ENCODE measurements at places on chromosomes 7 and 10.

GRCh38 chr7:95544171-95544570 is 52.1 kb downstream of the PDK4 start:
- DNase-seq: no peak

GRCh38 chr7:106417273-106417902 is 132.6 kb upstream of the NAMPT start:
- no peak for DNase-seq

- DNase-seq: no peak
Observed at GRCh38 chr7:106693677-106694353, 32.9 kb upstream of the CCDC71L start.

DNA sequence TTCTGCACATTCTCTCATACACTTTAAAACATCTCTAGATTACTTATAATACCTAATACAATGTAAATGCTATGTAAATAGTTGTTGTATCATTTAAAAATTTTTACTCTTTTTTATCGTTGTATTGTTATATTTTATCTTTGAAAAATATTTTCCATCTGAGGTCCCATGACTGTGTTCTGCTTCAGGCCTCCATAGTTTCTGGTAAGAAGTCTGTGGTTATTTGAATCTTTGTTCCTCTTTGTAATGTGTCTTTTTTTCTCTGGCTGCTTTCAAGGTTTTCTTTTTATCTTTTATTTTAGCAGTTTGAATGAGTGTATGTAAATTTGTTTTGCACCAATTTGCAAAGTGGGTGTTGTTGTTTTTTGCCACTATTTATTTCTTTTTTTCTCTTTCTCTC is 263.1 kb downstream of the RPS24 start:
- DNase-seq: no peak

DNA sequence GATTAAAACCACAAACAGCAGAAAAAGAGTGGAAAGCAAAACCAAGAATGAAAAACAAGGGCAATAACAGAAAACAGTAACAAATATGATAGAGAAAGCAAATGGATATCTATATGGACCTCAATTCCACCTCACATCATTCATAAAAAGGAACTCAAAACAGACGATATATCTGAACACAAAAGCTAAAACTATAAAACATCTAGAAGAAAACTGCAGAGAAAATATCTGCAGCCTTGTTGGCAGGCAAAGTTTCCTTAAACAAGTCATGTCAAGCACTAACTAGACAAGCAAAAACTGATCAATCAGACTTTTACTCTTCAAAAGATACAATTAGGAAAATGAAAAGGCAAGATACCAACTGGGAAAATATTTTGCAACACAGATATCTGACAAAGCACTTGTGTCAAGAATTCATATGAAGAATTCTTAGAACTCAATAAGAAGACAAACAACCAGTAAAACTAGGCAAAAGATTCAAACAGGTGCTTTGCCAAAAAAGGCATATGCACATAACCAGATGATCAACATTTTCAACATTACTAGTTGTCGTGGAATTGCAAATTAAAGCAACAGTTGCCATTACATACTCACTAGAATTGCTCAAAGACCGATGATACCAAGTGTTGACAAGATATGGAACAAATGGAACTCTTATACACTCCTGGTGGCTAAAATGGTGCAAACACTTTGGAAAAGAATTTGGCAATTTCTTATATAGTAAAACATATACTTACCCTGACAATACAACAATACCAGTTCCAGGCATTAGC is 25.9 kb upstream of the ZMIZ1 start:
- DNase-seq: no peak

DNA sequence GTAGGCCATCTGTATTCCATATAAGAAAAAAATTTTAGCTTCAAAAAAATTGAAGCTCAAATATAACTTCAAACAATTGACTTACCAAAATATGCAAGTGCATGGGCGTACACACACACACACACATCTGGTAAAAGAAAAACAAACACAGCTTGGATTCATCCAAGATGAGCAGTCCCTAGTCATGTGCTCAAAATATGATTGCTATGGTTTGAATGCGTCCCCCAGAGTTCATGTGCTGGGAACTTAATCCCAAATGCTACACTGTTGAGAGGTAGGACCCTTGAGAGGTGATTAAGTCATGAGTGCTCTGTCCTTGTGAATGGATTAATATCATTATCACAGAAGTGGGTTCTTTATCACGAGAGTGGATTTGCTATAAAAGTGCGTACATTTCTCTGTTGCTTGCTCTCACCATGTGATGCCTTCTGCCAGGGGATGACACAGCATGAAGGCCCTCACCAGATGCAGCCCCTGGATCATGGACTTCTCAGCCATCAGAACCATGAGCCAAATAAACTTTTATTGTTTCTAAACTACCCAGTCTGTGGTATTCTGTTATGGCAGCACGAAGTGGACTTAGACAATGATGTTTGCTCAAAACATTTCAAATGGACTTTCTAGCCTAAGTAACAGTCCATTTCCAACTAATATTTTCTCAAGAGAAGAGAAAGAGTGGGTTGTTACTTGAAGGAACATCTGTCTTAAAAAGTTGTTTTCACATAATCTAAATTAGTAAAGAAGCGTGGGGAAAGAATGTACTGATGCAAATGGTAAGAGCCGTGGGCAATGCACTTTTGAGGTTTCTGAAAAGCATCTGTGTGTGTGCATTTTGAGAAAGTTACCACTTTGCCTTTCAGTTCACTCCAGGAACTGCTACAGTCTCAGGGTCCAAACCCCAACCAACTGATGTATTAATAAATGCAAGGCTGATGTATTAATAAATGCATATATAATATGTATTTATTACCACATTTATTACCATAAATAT is 15.1 kb upstream of the SVIL start:
- no peak for DNase-seq

DNA sequence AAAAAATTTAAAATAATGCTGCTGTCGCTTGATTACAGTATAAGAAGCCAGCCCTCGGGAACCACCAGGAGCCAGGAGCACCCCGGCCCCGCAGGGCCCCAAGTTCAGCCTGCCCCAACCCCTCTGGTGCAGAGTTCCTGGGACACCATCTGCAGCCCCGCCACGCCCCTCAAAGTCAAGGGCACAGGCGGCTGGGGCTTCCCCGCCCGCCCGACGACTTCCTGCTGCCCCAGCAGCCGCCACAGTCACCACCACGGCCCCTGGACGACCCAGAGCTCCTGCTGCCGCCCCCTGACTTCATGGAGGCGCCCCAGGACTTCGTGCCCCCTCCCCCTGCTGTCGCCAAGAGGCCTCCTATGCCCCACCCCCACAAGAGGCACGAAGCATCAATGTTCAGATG is 103.6 kb upstream of the PDSS1 start:
- DNase-seq: no peak

GRCh38 chr7:82110146-82110840 is 333.3 kb downstream of the CACNA2D1 start:
- peak; percentile 94 for DNase-seq

GRCh38 chr7:31828520-31828919 is 141.5 kb downstream of the PPP1R17 start:
- no peak for DNase-seq

DNA sequence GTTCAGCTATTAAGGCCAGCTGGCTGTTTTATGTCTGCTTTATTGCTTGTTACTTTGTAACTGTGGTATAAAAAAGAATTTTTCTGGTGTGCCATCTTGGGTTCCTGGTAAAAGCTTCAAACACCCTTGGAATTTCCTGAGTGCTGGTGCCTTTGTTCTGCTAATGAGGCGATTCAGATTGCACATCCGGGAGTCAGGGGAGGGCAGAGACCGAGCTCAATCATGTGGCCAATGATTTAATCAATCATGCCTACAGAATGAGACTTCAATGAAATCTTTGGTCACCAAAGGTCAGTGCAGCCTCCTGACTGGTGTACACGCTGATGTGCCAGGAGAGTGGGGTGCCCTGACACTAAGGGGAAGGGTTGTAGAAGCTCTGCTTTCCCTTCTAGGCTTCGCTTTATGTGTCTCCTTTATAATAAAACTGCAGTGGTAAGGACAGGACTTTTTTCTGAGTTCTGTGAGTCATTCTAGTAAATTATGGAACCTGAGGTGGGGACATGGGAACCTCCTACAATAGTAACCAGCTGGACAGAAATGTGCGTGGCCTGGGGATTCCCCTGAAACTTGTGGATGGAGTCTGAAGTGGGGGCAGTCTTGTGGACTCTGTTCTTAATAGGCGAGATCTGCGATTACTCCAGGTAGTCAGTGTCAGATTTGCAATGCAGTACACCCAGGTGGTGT is 69.4 kb upstream of the OGDHL start:
- no peak for DNase-seq

- DNase-seq: no peak
Observed at GRCh38 chr7:118793582-118793981, 569.1 kb downstream of the ANKRD7 start.

DNA sequence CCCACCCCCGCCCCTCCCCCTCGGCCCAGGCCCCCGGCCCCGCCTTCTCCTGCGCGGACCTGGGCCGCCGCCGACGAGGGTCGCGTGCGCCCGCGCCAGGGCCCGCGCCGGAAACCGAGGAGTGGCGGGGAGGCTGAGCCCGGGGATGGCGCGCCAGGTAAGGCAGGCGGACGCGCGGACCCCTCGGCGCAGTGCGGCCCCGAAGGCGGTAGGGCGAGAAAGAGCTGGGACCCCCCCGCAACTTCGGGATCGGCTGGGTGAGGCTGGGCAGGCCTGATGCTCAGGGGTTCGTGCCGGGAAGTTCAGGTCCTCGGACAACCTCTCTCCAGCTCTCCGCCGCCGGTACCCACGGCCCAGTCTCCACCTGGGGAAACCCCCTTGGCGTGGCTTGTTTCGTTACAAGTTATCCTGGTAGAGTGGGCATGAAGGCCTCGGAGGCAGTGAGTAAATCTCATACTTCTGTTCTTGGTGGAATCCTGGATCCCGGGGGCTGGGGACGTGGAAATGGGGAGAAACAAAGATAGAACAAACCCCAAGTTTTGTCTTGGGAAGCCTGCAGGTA is 58.4 kb downstream of the ZNF467 start:
- DNase-seq: no peak

DNA sequence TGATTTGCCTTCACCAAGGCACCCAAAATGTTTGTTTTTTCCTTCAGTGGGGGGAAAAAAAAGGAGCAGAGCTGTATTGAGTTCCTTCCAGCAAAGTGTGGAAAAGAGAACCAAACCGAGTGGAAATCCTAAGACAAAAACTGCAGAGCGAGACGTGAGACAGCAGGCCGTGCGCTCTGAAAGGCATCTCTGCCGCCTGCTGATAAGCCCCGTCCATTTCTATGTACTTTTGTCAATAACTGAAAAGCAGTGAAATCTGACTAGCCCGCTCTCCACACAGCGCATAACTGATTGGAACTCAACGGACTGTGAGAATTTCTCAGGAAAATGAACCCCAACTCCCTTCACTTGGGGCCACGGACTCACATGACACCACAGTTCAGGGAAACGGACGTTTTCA is 83.2 kb downstream of the COBL start:
- no peak for DNase-seq

GRCh38 chr7:4724648-4725013 is 42.5 kb downstream of the FOXK1 start:
- no peak for DNase-seq

DNA sequence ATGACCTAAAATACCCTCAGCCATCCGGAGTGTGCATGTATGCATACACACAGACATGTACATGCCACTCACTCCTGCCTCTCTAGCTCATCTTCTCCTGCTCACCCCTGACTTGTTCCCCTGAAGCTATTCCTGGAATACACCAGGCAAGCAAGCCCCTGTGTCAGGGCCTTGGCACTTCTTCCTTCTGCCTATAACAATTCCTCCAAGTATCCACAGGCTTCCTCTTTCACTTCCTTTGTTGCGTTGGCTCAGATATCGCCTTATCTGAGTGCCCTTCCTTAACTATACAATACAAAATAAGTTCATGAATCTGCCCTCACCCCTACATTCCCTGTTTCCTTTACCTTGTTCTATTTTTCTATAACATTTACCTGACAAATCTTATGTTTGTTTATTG is 88.8 kb downstream of the NOD1 start:
- DNase-seq: no peak
